NCI-H1092 (cell line): ENCODE measurements at places on chromosomes 7 and 10.

DNA sequence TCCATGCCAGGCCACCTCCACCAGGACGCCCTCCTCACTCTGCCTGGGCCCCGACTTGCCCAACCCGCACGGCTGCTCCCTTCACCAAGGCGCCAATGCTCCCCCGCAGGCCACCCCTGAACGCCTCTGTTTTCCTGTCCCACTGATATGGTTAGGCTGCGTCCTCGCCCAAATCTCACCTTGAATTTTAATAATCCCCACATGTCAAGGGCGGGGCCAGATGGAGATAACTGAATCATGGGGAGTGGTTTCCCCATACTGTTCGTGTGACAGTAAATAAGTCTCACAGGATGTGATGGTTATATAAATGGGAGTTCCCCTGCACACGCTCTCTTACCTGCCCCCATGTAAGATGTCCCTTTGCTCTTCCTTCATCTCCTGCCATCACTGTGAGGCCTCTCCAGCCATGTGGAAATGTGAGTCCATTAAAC, 29.8 kb downstream of the RSU1 start:
- DNase-seq = no peak

- no peak for DNase-seq
Measured at GRCh38 chr10:6445671-6446316, 134.3 kb downstream of the PRKCQ start.

- no peak for DNase-seq
Measured at GRCh38 chr10:74342991-74343390, 192.0 kb downstream of the ADK start.

DNA sequence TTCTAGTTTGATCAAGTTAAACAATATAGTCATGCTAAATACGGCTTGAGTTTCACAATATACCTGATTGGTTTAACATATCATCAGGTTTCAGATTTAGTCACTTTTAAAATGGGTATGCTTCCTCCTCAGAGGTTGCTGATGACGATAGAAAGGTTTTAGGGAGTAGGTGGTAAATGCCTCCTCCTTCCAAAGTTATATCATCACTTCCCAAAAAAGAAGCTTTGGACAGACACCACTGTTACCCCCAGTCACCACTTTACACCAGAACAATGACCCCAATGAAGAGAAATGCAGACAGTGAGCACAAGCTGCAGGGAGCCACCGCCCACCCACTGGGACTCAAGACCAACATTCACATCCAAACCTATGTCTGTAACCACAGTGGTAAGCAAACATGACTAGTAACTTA, 244.6 kb downstream of the SORCS1 start:
- DNase-seq = no peak

- DNase-seq = no peak
Measured at GRCh38 chr10:72340510-72341261, 14.0 kb downstream of the DNAJB12 start.

GRCh38 chr7:98869597-98870120, at the start of gene TMEM130:
TMEM130 (minus strand) TSS chr7:98870014; CDS start chr7:98869861, 153 bp downstream.
- DNase-seq = no peak

GRCh38 chr7:144812379-144813283, 23.2 kb downstream of the TPK1 start:
- DNase-seq = no peak

- DNase-seq = no peak
Measured at GRCh38 chr7:2242541-2243429, 759 bp downstream of the NUDT1 start.

DNA sequence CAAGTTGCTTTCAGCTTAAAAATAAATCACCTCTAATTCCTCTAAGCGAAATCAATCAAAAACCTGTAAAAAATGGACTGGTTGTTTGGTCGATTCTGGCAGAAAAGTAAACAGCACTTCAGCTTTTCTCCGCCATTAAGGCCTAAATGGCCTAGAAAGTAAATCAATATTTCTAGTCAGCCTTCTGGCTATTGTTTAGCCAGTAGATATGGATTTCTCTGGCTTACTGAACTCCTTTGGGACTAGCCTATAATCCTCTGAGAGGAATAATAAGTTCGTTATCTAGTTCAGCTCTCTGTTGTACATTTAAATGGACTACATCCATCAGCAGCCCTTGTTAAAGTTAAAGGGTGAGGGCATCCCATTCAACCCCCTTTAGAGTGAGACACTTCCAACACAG, 400.1 kb upstream of the ETV1 start:
- DNase-seq = peak; percentile 93

GRCh38 chr10:95841661-95842498, 65.9 kb upstream of the CC2D2B start:
- peak; percentile 18 for DNase-seq

DNA sequence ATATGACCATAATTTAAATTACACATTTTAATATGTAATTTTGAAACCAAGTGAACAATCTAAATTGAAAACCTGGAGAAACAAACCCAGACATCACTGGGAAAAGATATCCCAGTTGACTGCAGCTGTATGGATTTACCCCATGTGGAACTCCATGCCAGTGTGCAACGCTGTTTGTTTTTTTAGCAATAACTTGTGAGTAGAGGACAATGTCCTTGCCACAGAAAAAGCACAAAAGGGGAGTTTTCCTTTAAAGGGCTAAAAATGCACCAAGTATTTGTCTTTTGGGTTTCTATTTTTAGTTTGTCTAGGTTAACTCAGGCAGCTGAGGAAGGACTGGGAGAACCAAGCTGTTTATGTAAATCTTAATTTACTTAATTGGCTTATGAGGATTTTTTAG, 15.1 kb upstream of the COL17A1 start:
- DNase-seq = no peak

GRCh38 chr10:16890691-16891090, 73.5 kb upstream of the RSU1 start:
- DNase-seq = no peak

GRCh38 chr7:820341-820740, 11.9 kb upstream of the SUN1 start:
- no peak for DNase-seq

- no peak for DNase-seq
Measured at GRCh38 chr7:1043552-1044188, 676 bp upstream of the GPR146 start.

- no peak for DNase-seq
Measured at GRCh38 chr7:15168489-15168888, 265.9 kb upstream of the DGKB start.

DNA sequence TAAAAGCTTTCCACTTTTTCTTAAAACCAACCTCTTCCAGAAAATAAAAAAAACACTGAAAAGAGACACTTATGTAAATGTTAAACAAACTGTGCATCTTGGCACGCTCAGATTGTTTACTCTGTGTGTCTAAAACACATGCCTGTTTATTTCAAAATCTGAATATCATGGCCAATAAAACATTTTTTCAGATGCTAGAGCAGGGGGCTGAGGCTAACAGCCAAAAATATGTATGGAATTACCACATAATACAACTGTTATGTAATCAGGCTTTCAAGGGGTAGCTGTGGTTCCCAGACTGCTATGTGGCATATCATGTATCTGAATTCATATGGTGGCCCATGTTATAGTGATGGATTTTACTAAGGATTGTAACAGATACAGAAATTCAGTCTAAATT, 130.4 kb downstream of the HIBADH start:
- no peak for DNase-seq

DNA sequence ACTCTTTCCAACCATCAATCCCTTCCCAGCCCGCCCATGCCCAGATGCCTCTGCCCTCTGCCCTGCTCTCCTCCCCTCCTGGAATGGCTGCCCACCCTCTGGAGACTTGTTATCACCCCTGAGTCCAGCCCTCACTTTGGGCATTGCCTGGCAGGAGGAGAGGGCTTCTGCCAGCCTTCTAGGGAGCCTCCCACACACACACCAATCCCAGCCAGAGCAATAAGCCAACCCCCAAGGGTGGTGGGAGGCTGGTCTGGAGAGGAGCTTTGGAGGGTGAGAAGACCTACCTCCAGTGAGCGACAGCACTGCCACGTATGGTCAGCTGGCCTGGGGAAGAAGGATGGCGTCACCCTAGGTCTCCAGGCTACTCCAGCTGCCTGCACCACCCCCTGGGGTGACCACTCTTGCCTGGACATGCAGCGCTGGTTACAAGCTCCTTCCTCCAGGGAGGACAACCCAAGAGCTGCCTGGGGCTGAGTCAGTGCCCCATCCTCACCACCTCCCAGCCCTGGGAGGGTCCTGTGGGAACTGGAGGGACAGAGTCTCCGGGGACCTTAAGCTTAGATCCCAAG, 8.4 kb downstream of the C10orf105 start:
- DNase-seq = no peak

DNA sequence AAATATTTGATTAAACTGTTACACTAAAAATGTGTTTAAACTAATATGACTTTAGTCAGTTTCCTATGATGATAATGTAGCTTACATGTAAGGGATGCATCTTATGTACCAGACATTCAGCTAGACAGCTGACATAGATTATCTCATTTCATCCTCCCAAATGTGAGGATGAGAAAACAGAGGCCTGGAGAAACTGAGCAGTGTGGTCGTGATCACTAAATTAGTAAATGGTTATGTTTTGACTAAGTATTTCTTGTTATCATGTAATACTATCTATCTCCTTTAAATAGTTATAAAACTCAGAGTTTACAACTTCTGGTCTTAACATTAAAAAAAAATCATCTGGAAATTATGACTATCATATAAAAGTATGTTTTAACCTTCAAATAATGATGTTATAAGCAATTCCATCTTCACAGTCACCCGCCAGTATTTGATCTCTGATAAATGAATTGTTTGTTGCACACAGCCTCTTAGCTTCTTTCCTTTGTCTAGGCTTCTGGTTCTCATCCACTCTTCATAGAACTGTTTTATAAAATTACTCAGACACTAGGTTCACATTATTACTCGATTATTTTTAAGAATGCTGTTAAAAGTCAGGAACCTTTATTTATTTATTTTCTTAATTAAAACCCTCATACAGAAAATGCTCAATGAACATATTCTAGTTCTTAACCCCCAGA, 33.6 kb upstream of the HDAC9 start:
- no peak for DNase-seq

- no peak for DNase-seq
Measured at GRCh38 chr7:130189343-130189742, 15.9 kb downstream of the TMEM209 start.

DNA sequence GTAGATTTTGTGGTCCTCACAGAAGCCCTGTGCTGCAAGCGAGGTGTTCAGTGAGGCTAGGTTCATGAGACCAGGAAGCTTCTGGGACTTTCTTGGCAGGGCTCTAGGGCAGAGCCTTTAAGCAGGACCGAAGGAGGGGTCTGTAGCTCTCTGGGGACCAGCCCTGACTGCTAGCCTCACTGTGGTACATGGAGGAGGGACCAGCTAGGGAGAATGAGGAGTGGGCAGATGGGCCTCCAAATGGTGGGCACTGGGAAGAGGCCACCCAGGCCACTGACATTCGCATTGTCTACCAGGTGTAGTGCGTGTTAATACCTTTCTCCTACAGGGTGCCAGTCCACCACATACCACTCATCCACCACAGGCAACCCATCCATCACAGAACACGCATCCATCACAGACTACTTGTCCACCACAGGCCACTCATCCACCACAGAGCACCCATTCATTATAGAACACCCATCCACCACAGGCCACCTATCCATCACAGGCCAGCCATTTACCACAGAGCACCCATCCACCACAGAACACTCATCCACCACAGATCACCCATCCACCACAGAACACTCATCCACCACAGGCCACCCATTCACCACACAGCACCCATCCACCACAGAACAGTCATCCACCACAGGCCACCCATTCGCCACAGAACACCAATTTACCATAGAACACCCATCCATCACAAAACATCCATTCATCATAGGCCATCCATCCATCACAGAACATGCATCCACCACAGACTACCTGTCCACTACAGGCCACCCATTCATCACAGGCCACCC, 31.6 kb upstream of the ZNF488 start:
- no peak for DNase-seq

- DNase-seq = no peak
Measured at GRCh38 chr10:116866987-116867595, 17.8 kb downstream of the ENO4 start.

DNA sequence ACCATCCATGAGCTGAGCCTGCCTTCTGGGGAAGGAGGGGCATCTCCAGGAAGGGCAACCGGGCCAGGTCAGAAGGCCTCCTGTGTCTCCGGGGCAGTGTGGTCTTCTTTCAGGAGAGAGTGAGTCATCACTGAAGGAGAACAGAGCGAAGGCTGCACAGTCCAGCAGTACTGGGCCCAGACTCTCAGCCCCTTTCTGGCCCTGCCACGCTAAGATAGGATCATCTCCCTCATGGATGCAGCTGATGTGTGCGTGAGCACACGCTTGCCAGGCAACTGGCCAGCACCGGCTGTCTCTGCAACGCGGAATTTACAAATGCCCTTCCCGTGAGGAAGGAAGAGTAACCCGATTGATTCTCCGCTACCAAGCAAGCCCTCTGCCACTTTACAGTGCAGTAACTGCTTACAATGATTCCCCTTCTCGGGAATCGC, 328.2 kb downstream of the TNS3 start:
- DNase-seq = peak; percentile 30

- DNase-seq = no peak
Measured at GRCh38 chr10:99235658-99236626, at the start of gene HPSE2. HPSE2 (minus strand) TSS chr10:99235852.

DNA sequence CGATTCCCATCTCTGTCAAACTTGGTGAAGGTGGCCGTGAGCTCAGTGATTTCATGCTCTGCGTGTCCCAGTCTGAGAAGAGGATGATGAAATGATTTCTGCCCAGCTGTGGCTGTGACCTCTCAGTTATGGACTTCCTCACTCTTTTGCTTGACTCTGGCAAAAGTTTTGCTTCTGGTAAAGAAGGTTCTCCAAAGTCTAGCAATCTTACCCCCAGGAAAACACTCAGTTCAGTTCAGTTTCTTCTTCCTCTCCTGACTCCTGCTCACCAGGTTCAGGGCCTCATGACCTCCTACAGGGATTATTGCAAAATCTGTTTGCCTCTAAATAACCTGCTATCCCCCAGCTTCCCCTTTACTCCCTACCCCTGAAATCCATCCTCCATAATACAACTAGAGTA, 4.9 kb upstream of the BLOC1S2 start:
- DNase-seq = no peak

- DNase-seq = no peak
Measured at GRCh38 chr10:84991301-84991700, 662.9 kb downstream of the CCSER2 start.

DNA sequence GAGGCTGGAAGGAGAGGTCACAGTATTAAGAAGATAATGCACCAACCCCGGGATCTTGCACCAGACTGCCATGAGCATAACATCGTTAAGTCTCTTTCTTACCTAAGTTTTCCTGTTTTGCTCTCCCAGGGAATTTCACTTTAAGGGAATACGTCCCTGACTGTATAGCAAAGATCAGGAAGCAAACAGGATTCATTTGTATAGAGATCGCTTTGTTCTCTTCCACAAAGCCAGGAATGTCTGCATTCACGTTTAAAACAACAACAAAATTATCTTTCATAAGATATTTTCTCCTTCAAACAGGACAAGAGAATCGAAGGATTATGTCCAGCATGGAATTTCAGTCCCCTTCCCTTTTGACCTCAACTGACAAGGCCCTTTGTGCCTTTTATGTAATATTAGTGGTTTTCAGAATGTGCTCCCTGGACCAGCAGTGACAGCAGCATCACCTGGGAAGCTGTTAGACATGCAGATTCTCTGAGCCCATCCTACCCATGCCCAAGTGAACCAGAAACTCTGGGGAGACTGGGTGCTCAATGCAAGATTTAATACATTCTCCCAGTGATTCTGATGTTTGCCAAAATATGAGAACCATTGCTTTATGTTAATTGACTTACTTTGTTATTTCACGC, 286.3 kb downstream of the FGFR2 start:
- no peak for DNase-seq

- DNase-seq = no peak
Measured at GRCh38 chr7:15609287-15609686, 47.5 kb upstream of the AGMO start.
